ENCODE measurements at places on chromosomes 12 and 14. TPM values are rescaled to one million over a fixed set of nuclear protein-coding genes. Genes with fewer than 3 reads are reported as not detected.

COX8C gene
- 0.25 TPM for polyA plus RNA-seq

LUM gene
- 542 TPM for polyA plus RNA-seq

NKX2-1 gene
- not detected for polyA plus RNA-seq

POLE2 gene
- polyA plus RNA-seq: 8.5 TPM

TAS2R9 gene
- polyA plus RNA-seq: not detected

OR6C2 gene
- not detected for polyA plus RNA-seq

HPD gene
- not detected for polyA plus RNA-seq

SERPINA12 gene
- not detected for polyA plus RNA-seq

CLEC6A gene
- not detected for polyA plus RNA-seq

OR5AU1 gene
- 0.03 TPM for polyA plus RNA-seq

KRT73 gene
- not detected for polyA plus RNA-seq
